Left renal pelvis (tissue), 4 donors: ENCODE measurements at places on chromosomes 5 and 9. TPM values are rescaled to one million over a fixed set of nuclear protein-coding genes. Genes with fewer than 3 reads are reported as not detected.

Gene MORN5
- 1.6 TPM for polyA plus RNA-seq

Gene IL9
- polyA plus RNA-seq, result not detected

Gene GLRX
- 59.4 TPM for polyA plus RNA-seq

Gene INSL6
- polyA plus RNA-seq, result 0.32 TPM

Gene DDX4
- not detected for polyA plus RNA-seq

Gene ARL14EPL
- polyA plus RNA-seq, result not detected

Gene WNK2
- 12.8 TPM for polyA plus RNA-seq
